ENCODE measurements at places on chromosomes 13 and 19. TPM values are rescaled to one million over a fixed set of nuclear protein-coding genes. Genes with fewer than 3 reads are reported as not detected.
A peak's percentile ranks its signal among the peaks of the same experiment; 100 is the strongest.

IGFL3 gene
- total RNA-seq, result not detected

GRCh38 chr13:95115525-95115924, 185.7 kb downstream of the ABCC4 start:
- DNase-seq, result no peak

- no peak for DNase-seq
Observed at GRCh38 chr13:31035185-31035965, 102.9 kb downstream of the TEX26 start.

- DNase-seq, result peak; percentile 67
Observed at GRCh38 chr13:23695711-23696464, 125.7 kb downstream of the TNFRSF19 start.

PGLYRP1 gene
- total RNA-seq, result not detected

- DNase-seq, result no peak
Observed at GRCh38 chr19:17156947-17157302, 58.2 kb upstream of the USE1 start.

LILRA5 gene
- 1.5 TPM for total RNA-seq

MYO1F gene
- 66.7 TPM for total RNA-seq

DAND5 gene
- not detected for total RNA-seq

DNA sequence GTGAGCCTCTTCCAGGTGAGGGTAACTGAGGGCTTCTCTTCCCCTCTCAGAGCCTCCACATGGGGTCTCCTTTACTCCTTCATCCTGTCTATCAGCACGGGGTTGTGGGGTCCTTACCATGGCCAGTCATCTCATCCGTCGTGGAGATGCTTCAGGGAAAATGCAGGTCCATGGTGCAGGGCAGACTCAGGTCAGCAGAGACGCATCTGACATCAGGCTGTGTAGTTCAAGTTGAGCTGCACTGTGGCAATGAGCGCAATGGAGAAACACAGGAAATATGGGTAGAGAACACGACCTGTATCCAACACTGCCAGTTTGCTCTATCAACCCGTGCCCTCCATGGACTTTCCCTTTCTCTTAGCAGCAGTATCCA, 13.9 kb downstream of the LILRA5 start:
- no peak for DNase-seq

IZUMO4 gene
- total RNA-seq, result 17.4 TPM

DNA sequence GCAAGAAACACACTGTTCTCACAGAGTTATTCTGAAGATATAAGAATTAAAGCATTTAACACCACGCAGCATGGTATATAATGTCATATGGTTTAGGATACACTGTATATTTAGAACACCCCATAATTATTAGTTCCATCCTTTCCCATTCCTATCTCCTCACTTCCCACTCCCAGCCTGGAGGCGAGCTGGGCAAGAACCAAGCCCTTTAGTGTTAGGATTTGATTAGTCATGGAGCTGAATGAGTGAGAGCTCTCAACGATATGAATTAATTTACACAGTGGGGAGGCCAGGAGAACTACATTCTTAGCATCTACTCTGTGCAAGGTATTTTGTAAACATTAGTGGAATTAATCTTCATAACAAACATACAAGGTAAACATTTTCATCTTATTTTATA, 934.3 kb downstream of the DIAPH3 start:
- DNase-seq, result no peak

LGALS16 gene
- total RNA-seq, result not detected

- no peak for DNase-seq
Observed at GRCh38 chr19:19205416-19206410, 2.5 kb upstream of the NR2C2AP start.

- DNase-seq, result no peak
Observed at GRCh38 chr13:38685974-38686576, 802 bp upstream of the FREM2 start.

DNA sequence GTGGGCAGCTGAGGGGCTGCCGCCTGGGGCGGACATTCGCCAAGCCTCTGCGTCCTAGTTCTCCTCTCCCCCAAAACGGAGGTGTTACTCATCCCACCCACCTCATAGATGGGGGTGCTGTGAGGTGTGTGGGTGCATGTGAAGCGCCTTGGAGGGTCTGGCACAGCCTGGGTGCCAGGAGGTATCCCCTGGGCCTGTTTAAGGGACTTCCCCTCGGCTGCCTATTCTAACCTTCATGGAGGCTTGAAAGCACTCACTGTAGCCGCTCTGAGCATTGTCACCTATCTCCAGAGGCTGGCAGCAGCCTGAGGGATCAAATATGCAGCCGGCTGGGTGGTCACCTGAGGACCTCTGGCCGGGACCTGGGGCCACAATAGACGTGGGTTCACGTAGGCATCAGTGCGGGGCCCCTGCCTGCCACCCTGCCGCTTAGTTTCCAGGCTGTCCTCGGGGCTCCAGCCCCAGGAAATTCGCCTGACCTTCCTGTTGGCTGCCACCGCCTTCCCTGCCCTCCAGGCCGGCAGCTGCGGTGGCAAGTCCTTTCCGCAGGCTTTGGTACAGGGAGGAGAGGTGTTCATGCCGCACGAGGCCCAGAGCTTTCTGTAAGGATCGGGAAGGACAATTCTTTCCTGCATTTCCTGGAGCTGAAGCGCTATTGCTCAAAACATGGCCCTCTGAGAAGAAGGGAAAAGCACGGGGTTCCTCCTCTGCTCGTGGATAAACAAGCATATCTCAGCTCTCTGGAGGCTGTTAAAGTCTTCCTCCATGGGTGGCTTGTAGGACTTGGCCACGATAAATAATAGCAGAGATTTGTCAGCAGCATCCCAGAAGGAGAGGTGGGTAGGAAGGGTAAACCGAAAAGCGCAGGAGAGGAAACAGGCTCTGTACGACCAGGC, 4.6 kb downstream of the COL4A2 start:
- no peak for DNase-seq

PSG4 gene
- total RNA-seq, result not detected

INSR gene
- total RNA-seq, result 1.8 TPM

GRCh38 chr13:50636007-50636704, 207.3 kb downstream of the DLEU7 start:
- DNase-seq, result no peak

GRCh38 chr19:46101293-46101692, 23.2 kb downstream of the IGFL3 start:
- DNase-seq, result no peak

- no peak for DNase-seq
Observed at GRCh38 chr19:13086341-13086740, 16.3 kb downstream of the LYL1 start.

CCL25 gene
- not detected for total RNA-seq

BORA gene
- 3.8 TPM for total RNA-seq

RBM42 gene
- total RNA-seq, result 45.7 TPM

DNA sequence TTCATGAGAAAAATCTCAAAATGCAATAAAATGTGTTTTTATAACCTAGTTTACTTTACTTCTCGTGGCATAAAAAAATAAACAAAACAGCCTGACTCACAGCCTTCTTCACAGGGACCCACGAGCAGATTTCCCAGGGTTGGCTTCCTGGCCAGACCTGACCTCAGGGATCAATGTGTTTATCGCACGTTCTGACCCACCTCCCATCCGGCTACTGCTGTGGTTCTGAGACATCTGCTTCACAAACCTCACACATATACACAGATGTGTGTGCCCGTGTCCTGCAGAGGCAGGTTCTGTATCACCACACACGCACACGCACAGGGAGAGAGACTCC, 118.3 kb downstream of the COL4A2 start:
- no peak for DNase-seq

TMC4 gene
- 0.84 TPM for total RNA-seq

IGFL1 gene
- total RNA-seq, result not detected

GNG14 gene
- not detected for total RNA-seq

GRCh38 chr13:107713314-107713713, 502.0 kb downstream of the LIG4 start:
- DNase-seq, result no peak

DNA sequence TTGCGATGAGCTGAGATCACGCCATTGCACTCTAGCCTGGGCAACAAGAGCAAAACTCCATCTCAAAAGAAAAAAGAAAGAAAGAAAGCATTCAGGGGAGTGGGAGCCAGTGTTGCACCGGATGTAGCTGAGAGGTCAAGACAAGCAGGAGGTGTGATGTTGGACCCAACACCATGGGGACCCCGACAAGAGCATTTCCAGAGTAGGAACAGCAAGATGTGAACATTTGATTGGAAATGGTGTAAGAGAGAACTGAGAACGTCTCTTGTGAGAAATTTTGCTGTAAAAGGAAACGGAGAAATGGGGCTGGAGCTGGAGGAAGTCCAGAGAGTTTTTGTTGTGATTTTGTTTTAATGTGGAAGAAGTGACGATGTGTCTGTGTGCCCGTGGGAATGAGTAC, 15.8 kb upstream of the DPF1 start:
- DNase-seq, result no peak

SELENOV gene
- not detected for total RNA-seq

EDNRB gene
- total RNA-seq, result not detected

ADGRE1 gene
- 6.0 TPM for total RNA-seq

DNA sequence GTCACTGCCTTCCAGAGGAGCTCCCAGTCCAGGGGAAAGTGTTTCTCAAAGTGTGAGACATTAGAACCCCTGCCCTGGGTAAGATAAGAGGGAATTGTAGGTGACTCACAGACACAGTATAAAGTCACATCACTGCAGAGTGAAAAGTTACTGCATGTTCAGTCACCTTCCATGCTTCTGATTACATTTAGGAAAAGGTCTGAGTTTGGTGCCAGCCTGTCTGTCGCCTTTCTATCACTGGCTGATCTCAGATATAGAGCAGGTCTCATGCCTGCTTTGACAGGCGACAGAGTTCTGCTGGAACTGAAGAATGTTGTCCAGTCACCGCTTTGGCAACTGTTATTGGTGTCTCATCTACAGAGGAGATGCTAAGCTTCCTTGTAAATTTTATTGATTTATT, 1078.6 kb downstream of the UQCRFS1 start:
- DNase-seq, result no peak

ATXN8OS gene
- total RNA-seq, result not detected

DNA sequence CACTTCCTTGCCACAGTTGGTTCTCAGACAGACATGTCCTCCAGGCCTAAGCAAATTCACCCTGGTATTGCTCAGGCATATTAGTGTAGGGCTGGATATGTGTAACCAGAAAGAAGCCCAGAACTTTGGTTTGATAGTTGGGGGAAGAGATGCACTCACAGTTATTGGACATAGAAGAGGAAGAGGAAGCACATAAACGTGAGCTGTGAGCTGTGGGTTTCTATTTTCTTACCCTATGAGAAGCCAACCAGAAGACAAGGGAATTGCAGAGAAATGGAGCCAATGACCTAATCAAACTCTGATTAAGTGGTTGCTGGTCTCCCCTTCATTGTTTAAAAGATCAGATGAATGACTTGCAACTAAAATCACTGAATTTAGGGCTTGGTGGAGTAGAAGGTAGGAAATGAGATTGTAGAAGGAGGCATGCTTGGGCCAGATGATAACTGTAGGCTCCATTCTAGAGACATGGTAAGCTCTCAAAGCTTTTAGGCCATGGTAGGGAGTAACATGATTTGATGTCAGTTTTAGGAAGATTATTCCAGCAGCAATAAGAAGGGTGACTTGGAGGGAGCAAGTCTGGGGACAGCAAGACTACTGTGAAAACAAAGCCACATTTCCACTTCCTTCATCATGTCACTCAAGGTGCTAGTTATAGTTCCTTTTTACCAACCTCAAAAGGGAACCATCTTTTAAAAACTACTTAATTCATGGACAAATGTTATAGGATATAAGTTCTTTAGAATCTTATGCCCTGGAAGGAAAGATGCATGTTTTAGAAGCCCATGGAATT, 24.1 kb upstream of the WDFY2 start:
- DNase-seq, result no peak
